Activated CD4-positive, alpha-beta T cell treated with anti-CD3 and anti-CD28 coated beads for 36 hours (primary cell): ENCODE measurements at places on chromosomes 1 and 21. TPM values are rescaled to one million over a fixed set of nuclear protein-coding genes. Genes with fewer than 3 reads are reported as not detected.

DENND2D gene
- total RNA-seq, result 190 TPM

DCLRE1B gene
- 18.2 TPM for total RNA-seq

DMRTB1 gene
- 0.23 TPM for total RNA-seq

NTNG1 gene
- total RNA-seq, result not detected

MPZ gene
- total RNA-seq, result 4.6 TPM

TLCD4 gene
- total RNA-seq, result 0.25 TPM

SPRR4 gene
- total RNA-seq, result not detected

OR2M4 gene
- not detected for total RNA-seq

OR10Z1 gene
- not detected for total RNA-seq

HMGCS2 gene
- not detected for total RNA-seq

RPTN gene
- not detected for total RNA-seq

CLIC6 gene
- 0.07 TPM for total RNA-seq

HOOK1 gene
- 15.2 TPM for total RNA-seq

RAB3B gene
- total RNA-seq, result 0.11 TPM

RRP15 gene
- 30.5 TPM for total RNA-seq

SPRR2D gene
- total RNA-seq, result not detected

VANGL2 gene
- total RNA-seq, result 0.12 TPM

G0S2 gene
- total RNA-seq, result 21.9 TPM

KRTCAP2 gene
- total RNA-seq, result 125 TPM

MROH9 gene
- not detected for total RNA-seq

CD160 gene
- total RNA-seq, result 0.12 TPM

SPATA45 gene
- total RNA-seq, result not detected

APCS gene
- total RNA-seq, result not detected

DNM3 gene
- total RNA-seq, result 1.1 TPM

LCE3D gene
- total RNA-seq, result not detected

CD34 gene
- 0.02 TPM for total RNA-seq

LCE2B gene
- not detected for total RNA-seq

TNFSF18 gene
- total RNA-seq, result not detected

GJA9 gene
- total RNA-seq, result not detected

SLC45A3 gene
- 0.32 TPM for total RNA-seq

SLC1A7 gene
- total RNA-seq, result not detected

MTARC1 gene
- not detected for total RNA-seq
